ENCODE measurements at places on chromosomes 13 and 19.

GRCh38 chr19:38849860-38850435, at the start of gene HNRNPL:
Gene HNRNPL (minus strand): TSS chr19:38849986. CDS start chr19:38849966, 20 bp downstream.
- DNase-seq: peak; percentile 91

- peak; percentile 94 for DNase-seq
Observed at GRCh38 chr19:42268704-42269477, at the start of gene CIC. Gene CIC (plus strand): TSS chr19:42269252. CDS start chr19:42271784, 2,532 bp downstream.

- no peak for DNase-seq
Observed at GRCh38 chr13:51976423-51976822, 34.8 kb downstream of the ATP7B start.

- no peak for DNase-seq
Observed at GRCh38 chr13:72290962-72291681, 424.1 kb upstream of the DACH1 start.

- no peak for DNase-seq
Observed at GRCh38 chr13:73338389-73338788, 279.6 kb downstream of the KLF5 start.

- DNase-seq: no peak
Observed at GRCh38 chr13:59690857-59691500, 472.7 kb downstream of the DIAPH3 start.

GRCh38 chr13:41008349-41008980, 10.7 kb downstream of the ELF1 start:
- no peak for DNase-seq

GRCh38 chr19:39937787-39938186, 3.4 kb upstream of the FCGBP start:
- DNase-seq: no peak

GRCh38 chr13:101755228-101755887, 302.9 kb downstream of the ITGBL1 start:
- DNase-seq: no peak

All from GM12892 (cell line).